ENCODE measurements at places on chromosomes 2 and 18. TPM values are rescaled to one million over a fixed set of nuclear protein-coding genes. Genes with fewer than 3 reads are reported as not detected.

GRCh38 chr2:135960150-135960549 lies 25.3 kb downstream of the DARS1 start:
- no peak overlapping the region for H3K4me3 ChIP-seq
- no peak for DNase-seq

The HRH4 gene
- total RNA-seq, result 1.1 TPM

The SAG gene
- total RNA-seq, result 0.06 TPM

The RNU2-63P gene
- total RNA-seq, result not detected

DNA sequence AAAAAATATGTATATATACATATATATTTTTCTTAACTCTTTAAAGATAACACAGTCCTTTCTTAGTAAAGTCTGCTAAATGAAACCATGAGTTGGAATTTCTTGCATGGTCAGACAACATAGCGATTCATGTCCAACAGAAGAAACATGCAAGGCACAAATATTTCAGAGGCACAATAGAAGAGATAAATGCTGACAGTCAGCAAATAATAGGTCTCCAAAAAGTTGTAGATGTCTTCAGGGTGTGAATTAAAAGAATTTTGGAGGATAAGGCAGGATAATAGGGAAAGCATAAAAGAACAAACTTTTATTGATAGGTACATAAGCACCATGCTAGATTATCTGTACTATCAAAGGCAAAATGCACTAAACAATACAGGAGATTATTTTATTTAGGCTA lies 800.2 kb downstream of the PLCL1 start:
- DNase-seq, result no peak
- H3K4me3 ChIP-seq, result no peak overlapping the region
- H3K27ac ChIP-seq, result no peak overlapping the region
- no peaks in the 10 kb centered on the region for H3K36me3 ChIP-seq
- no peaks in the 10 kb centered on the region for H3K27me3 ChIP-seq

The HOXD10 gene
- not detected for total RNA-seq

The PLEKHH2 gene
- 1.2 TPM for total RNA-seq

DNA sequence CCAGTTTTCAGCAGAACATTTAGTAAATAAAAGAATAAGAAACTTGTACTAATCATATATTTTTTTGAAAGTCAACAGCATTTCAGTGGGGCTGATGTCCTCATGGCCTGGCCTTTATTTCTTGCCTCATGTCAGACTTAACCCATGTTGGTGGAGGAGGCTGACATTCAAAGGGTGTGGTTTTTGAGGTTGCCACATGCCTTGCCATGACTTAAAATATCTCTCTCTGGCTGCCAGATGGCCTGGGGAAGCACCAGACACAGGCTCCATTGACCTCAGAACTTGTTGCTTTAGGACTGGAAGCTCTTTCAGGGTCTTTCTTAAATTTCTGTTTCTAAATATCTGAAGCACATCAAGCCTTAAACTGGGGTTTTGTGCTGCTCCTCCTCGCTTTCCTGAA lies 32.5 kb upstream of the CD28 start:
- no peaks in the 10 kb centered on the region for H3K27me3 ChIP-seq
- peaks cover 6% of the 10 kb centered on the region for H3K4me1 ChIP-seq
- H3K36me3 ChIP-seq, result no peaks in the 10 kb centered on the region
- no peak overlapping the region for H3K4me3 ChIP-seq

The TXNDC2 gene
- total RNA-seq, result not detected

GRCh38 chr2:71206271-71206670 lies 20.6 kb downstream of the PAIP2B start:
- H3K36me3 ChIP-seq, result no peaks in the 10 kb centered on the region
- no peaks in the 10 kb centered on the region for H3K27me3 ChIP-seq
- DNase-seq, result no peak
- H3K4me1 ChIP-seq, result no peaks in the 10 kb centered on the region
- no peak overlapping the region for H3K27ac ChIP-seq
